T-cell (primary cell): ENCODE measurements at places on chromosomes 3 and 15. TPM values are rescaled to one million over a fixed set of nuclear protein-coding genes. Genes with fewer than 3 reads are reported as not detected.

DNA sequence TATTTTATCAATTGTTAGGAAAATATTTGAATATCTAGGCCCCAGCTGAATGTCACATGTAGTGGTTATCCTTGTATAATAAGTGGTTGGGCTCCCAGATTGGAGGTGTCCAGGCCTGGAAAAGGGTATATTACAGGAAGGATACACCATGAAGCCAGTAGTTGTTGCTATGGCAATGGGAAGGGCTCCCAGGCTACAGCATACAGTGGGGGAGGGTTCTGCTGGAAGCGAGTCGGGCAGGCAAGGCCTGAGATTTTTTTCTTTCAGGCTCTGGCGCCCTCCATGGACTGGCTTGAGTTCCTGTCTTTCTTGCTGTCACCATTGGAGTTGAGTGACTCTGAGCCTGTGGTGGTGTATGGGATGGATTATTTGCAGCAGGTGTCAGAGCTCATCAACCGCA is 8.9 kb downstream of the ECE2 start:
- DNase-seq, result no peak
- no peaks in the 10 kb centered on the region for H3K4me1 ChIP-seq
- no peaks in the 10 kb centered on the region for H3K27me3 ChIP-seq
- no peak overlapping the region for H3K4me3 ChIP-seq

- peaks cover 2% of the 10 kb centered on the region for H3K4me1 ChIP-seq
- no peak for DNase-seq
- H3K4me3 ChIP-seq, result no peak overlapping the region
- H3K27ac ChIP-seq, result no peak overlapping the region
Observed at GRCh38 chr15:65081758-65082157, 5.2 kb downstream of the KBTBD13 start.

Gene WDR72
- not detected for total RNA-seq

Gene CORO2B
- not detected for total RNA-seq

- no peaks in the 10 kb centered on the region for H3K27me3 ChIP-seq
- peaks cover 24% of the 10 kb centered on the region for H3K36me3 ChIP-seq
- peaks cover 13% of the 10 kb centered on the region for H3K4me1 ChIP-seq
Observed at GRCh38 chr3:46965151-46965550, 11.4 kb downstream of the CCDC12 start.

- H3K4me1 ChIP-seq, result no peaks in the 10 kb centered on the region
- peaks cover 2% of the 10 kb centered on the region for H3K27me3 ChIP-seq
- no peak overlapping the region for H3K27ac ChIP-seq
- no peak overlapping the region for H3K4me3 ChIP-seq
- DNase-seq, result no peak
Observed at GRCh38 chr15:95169541-95170459, 938.4 kb downstream of the MCTP2 start.

DNA sequence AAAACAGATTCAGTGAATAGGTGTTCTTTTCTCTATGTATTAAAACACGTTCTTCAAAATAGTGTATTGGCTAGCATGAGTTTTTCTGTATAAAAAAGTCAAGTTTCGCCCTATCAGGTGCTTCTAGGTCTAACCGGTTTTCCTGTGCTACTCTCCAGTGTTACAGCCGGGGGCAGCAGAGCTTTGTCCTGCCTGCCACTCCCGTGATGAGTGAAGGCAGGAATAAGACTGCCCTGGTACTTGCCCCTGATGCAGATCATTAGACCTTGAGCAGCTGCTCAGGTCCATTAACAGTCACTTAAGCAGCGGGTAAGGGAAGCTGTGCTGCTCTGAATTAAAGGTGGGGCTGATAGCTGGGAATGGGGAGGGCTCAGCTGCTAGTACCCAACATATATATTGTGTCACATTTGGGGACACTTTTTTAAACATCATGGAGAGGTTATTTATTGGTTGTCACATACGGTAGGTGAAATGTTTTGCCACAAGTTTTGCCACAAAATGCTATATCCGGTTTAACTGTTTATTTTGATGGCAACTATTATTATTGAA is 1.3 kb upstream of the UNC13C start:
- H3K36me3 ChIP-seq, result no peaks in the 10 kb centered on the region
- no peaks in the 10 kb centered on the region for H3K4me1 ChIP-seq
- no peak overlapping the region for H3K27ac ChIP-seq
- no peak for DNase-seq
- H3K4me3 ChIP-seq, result no peak overlapping the region

- H3K27ac ChIP-seq, result no peak overlapping the region
- DNase-seq, result no peak
- H3K36me3 ChIP-seq, result no peaks in the 10 kb centered on the region
- H3K4me3 ChIP-seq, result no peak overlapping the region
- no peaks in the 10 kb centered on the region for H3K4me1 ChIP-seq
Observed at GRCh38 chr3:165382672-165383071, 186.5 kb upstream of the SLITRK3 start.

Gene SPTSSB
- 0.35 TPM for total RNA-seq

Gene VGLL3
- 0.20 TPM for total RNA-seq

GRCh38 chr3:195441992-195442572 is 738 bp downstream of the ACAP2 start:
- no peaks in the 10 kb centered on the region for H3K36me3 ChIP-seq
- peak overlapping the region; percentile 71 for H3K27ac ChIP-seq
- H3K27me3 ChIP-seq, result no peaks in the 10 kb centered on the region
- peak; percentile 55 for DNase-seq

DNA sequence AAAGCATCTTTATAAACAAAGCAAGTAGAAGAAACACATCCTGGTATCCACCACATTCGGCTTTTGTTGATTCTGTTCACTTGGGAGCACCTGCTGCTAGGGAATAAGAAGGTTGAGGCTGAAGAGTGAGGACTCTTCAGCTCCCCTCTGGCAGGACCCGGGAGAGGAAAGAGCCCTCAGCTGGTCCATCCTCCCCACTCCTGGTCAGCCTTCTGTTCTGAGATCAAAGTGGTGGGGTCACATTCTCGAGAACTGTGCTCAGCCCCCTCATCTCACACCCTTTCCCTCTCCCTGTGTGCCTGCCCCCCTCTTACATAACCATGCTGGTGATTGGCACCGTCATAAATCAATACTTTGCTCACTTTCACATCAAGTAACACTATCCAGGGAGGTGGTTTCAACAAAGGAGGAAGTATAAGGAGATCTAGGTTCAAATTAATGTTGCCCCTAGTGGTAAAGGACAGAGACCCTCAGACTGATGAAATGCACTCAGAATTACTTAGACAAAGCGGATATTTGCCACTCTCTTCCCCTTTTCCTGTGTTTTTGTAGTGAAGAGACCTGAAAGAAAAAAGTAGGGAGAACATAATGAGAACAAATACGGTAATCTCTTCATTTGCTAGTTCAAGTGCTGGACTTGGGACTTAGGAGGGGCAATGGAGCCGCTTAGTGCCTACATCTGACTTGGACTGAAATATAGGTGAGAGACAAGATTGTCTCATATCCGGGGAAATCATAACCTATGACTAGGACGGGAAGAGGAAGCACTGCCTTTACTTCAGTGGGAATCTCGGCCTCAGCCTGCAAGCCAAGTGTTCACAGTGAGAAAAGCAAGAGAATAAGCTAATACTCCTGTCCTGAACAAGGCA is at the start of gene NR1I2:
TSS of gene NR1I2 (plus strand) at position 772 of the 869 bp plus-strand sequence.
- no peaks in the 10 kb centered on the region for H3K27me3 ChIP-seq
- DNase-seq, result no peak

GRCh38 chr3:167972502-167972901 is 123.2 kb downstream of the GOLIM4 start:
- H3K36me3 ChIP-seq, result no peaks in the 10 kb centered on the region
- DNase-seq, result no peak
- no peaks in the 10 kb centered on the region for H3K4me1 ChIP-seq
- H3K27ac ChIP-seq, result no peak overlapping the region

Gene FETUB
- not detected for total RNA-seq

Gene CMTM8
- total RNA-seq, result 12.2 TPM

- H3K27me3 ChIP-seq, result peaks cover 12% of the 10 kb centered on the region
- no peak for DNase-seq
- H3K36me3 ChIP-seq, result no peaks in the 10 kb centered on the region
Observed at GRCh38 chr3:10983219-10983916, 9.2 kb upstream of the SLC6A1 start.

Gene HYPK
- 21.7 TPM for total RNA-seq

GRCh38 chr15:68158046-68158628 is 47.0 kb downstream of the CALML4 start:
- H3K27ac ChIP-seq, result no peak overlapping the region
- peaks cover 5% of the 10 kb centered on the region for H3K36me3 ChIP-seq
